A172 (cell line): ENCODE measurements at places on chromosomes 12 and 14. TPM values are rescaled to one million over a fixed set of nuclear protein-coding genes. Genes with fewer than 3 reads are reported as not detected.

- no peak for DNase-seq
Observed at GRCh38 chr14:94343238-94344005, 20.3 kb upstream of the SERPINA6 start.

- no peak for DNase-seq
Observed at GRCh38 chr14:76086636-76087035, 65.1 kb upstream of the GPATCH2L start.

DNA sequence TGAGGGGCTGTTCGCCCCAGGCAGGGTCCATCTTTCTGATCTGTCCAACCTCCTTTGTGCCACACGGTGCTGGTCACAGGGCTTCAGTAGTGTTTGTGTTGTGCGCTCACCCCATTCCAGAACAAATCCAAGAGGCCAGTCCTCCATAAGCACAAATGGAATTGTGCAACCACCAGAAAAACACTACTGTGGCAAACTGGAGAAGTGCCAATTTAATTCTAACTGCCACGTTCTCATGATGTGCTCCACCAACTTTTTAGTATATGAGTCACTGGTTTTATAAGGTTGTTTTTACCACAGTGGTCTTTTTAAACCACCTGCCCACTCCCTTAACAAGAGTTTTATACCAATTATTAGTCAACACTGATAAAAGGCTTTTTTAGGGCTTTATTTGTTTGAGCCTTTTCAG lies 380.2 kb downstream of the NAV3 start:
- peak; percentile 81 for DNase-seq

GRCh38 chr14:93962701-93963601 lies 13.4 kb downstream of the ASB2 start:
- no peak for DNase-seq

KRT73 gene
- total RNA-seq, result not detected in 2 replicates

PRH2 gene
- not detected in 2 replicates for total RNA-seq

TMCC3 gene
- total RNA-seq, result 0.05 and 0.12 TPM in 2 replicates

GPX2 gene
- not detected in 2 replicates for total RNA-seq

SLC10A1 gene
- total RNA-seq, result 0.03 TPM in 1 of 2 replicates, not detected in the other
